Right ventricle myocardium superior (tissue), 1 donor: ENCODE measurements at places on chromosomes 1 and 21. TPM values are rescaled to one million over a fixed set of nuclear protein-coding genes. Genes with fewer than 3 reads are reported as not detected.

GRCh38 chr1:148352470-148353053 is 130.5 kb downstream of the PPIAL4G start:
- DNase-seq: no peak

DNA sequence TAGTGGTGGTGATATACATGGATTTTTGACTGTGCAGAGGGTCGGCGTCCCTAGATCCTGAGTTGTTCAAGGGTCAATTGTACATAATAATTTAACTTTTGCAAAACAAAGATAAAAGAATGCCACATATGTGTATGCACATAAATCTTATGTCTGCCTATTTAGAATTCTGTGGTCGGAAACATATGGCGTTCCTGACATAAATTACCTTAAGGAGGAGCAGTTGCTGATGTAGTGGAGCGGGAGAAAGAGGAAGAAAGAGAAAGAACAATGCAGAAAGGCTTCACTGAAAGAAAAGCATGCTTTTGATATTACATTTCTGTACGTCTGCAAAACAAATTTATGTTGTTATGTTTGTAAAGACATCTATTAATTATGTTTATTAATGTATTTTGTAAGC is 40.0 kb downstream of the S1PR1 start:
- DNase-seq: no peak

DNA sequence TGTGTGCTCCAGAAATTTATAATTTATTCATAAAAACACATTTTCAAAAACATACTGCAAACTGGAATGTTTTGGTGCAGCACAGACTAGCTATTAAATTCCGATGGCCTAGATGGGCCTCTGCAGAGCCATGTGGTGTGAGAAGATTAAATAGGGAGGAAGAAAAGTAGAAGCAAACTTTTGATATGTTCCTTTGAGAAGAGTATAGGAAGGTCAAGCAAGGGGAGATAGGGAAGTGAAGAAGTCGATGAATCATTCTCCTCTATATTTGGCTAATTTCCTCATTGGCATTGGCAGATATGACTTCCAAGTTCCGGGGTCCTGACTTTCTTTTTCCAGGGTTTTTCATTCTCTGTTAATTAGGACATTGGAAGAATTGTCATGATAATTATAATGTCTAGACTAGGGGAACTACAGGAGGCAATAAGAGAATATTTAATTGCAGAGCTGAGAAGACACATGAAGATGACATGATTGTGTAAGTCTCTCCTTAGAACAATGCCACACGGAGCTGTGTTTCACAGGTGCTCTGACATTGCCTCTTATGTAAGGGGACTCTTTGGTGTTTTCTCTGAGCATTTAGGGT is 19.3 kb upstream of the ZNF326 start:
- DNase-seq: no peak

GRCh38 chr1:44717156-44717555 is 13.8 kb downstream of the RNU5D-1 start:
- DNase-seq: no peak

DNA sequence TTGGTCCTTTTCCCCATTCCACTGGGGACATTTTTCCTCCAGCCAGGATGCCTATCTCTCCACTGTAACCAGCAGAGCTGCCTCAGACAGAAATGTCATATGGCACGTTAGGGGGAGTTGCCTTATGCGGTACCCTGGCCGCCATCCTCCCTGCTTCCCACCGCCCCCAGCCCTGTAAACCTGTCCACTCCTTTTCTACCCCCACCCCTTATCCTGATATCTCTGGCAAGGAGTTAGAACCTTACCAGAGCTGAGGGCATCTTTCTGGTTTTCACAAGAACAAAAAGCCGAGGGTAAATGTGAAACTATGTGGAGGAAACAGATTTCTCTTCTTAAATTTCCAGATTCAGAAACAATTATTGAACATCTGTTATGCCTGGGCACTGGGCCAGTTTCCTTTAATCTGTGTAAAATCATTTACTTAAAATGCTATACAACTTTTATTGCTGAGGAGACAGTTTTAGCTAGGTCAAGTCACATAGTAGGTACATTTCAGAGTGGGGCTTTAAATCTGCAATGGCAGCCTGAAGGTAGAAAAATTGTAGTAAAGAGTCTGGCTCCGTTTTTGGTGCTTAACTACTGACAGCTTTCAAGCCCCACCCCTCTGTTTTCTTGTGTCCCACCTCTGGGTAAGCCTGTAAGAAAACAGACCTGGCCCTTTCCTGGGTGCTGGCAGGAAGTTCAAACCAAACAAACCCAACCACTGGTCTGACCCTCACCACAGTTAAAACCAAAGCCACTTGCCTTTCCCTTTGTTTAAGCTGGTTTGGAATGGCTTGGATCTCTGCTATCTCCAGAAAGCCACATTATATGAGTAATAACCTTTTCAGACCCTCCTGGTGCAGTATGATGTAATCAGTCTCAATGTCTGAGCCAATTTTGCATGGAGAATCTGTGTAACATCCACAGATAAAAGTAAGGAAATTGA is 319.0 kb downstream of the HHAT start:
- no peak for DNase-seq

DNA sequence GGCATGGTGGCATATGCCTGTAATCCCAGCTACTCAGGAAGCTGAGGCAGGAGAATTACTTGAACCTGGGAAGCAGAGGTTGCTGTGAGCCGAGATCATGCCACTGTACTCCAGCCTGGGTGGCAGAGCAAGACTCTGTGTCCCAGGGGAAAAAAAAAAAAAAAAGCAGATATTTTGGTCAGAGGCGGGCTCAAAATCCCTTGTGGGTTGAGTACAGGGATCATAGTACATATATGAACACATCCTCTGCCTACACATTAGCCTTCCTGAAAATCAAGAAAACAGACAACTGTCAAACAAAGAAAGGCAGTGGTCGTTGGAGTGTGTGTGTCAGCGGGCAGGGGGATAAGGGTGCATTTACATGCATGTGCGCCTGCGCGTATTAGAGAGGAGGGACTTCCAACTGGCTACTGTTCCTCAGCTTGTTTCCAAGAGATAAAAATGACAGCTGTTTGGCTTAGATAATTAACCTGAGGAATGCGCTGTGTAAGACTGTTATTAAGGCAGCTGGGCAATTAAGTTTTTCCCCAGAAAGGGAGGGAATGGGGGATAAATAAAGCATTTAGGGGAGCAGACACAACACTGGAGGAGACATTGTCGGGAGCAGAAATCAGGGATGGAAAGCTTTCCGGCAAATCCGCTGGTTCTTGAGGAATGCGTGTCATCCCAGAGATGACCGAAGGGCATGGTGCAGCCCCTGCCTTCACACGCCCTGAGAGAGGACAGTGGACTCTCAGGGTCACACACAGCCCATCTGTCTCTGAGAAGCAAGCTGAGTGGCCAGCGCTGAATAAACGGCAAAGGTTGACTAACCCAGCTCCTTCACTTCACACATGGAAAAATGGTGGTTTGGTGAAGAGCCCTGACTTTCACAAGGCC is 6.4 kb downstream of the LAMB3 start:
- peak; percentile 60 for DNase-seq

DNA sequence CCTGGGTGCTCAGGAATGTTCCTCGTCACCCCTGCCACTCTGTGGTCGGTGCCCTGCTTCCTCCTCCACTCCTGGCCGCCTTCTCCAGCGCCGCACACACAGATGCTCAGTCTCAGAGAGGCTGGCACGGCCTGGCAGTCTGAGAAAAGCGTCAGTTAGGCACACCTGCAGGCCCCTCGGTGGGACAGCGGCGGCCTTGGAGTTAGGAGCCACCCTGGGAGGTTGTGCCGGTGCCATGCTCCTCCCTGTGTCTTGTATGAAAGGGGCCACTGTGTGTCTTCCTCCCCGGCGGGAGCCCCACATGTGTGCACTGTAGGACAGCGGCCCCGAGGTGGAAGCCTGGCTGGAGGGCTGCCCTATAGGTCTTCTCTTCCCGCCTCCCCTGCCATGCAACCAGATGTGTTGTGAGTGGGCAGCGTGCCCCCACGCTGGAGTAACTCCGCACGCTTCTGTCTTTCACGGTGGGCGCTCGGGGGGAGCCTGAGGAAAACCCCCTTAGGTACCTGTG is 145.2 kb downstream of the PGBD5 start:
- peak; percentile 34 for DNase-seq

DNA sequence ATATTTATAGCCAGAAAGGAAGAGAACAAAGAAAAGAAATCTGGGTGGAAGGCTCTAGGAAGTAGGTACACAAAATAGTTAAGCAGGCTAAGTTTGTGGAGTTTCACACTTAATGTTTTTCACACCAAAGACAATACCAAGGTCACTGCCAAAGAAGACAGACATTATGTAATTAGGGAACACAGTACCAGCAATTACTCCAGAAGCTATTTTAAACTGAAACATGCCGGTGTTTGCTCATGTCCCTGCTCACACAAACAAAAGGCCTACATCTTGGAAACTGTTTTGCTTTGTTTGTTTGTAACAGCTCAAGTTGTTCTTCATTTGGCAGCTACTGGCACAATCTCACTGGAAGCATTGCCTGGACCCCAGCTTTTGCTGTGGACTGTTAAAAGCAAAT is 88.5 kb upstream of the DAB1 start:
- DNase-seq: no peak

DNA sequence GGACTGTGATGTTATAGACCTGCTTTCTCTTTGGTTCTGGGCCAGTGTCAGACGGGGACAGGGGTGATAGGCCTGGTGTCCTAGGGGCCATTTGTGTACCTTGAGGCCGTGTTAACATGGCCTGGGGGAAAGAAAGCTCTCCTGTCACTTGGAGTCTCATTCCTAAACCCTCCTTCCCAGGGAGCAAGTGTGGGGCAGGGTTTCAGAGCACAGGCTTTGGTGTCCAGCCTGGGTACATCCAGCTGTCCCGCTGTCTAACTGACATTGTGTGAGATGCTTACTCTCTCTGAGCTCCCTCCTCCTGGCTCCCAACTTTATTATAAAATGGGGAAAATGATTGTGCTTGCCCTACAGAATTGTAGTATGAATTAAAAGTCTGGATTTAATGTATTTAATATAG is 32.6 kb upstream of the EPHA8 start:
- DNase-seq: no peak

GRCh38 chr1:211677659-211678058 is 2.2 kb upstream of the NEK2 start:
- DNase-seq: no peak

- DNase-seq: no peak
Observed at GRCh38 chr1:46556822-46557221, 5.4 kb upstream of the KNCN start.

- no peak for DNase-seq
Observed at GRCh38 chr1:231480008-231480407, 48.5 kb upstream of the TSNAX start.

- no peak for DNase-seq
Observed at GRCh38 chr1:213552045-213552444, 435.7 kb upstream of the PROX1 start.

DNA sequence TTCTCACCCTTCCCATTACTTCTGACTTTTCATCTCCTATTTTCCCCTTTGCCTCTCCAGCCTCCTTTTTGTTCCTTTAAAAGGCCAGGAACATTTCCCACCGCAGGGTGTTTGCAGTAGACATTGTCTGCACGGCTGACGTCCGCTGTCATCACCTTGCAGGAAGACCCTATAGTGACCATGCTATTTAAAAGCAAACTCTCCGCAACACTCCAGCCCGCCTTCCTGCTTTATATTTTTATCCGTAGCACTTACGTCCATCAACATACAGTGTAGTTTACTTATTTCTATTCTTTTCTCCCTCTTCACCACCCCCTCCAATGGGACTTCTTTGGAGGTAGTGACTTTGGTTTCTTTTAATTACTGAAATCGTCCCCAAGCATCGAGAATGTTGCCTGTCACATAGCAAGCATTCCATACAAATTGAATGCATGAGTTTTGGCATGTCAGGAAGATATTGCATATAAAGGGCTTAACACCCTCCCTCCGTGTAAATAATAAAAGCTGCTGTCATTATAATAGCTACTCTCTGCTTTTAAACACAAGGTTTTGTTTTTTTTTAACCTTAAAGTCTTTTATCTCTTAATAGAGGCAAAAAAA is 19.8 kb downstream of the SLC25A33 start:
- DNase-seq: no peak

GRCh38 chr1:19066874-19067181 is 110.4 kb upstream of the IFFO2 start:
- no peak for DNase-seq

- no peak for DNase-seq
Observed at GRCh38 chr1:43766086-43766784, 58.9 kb downstream of the ST3GAL3 start.

DNA sequence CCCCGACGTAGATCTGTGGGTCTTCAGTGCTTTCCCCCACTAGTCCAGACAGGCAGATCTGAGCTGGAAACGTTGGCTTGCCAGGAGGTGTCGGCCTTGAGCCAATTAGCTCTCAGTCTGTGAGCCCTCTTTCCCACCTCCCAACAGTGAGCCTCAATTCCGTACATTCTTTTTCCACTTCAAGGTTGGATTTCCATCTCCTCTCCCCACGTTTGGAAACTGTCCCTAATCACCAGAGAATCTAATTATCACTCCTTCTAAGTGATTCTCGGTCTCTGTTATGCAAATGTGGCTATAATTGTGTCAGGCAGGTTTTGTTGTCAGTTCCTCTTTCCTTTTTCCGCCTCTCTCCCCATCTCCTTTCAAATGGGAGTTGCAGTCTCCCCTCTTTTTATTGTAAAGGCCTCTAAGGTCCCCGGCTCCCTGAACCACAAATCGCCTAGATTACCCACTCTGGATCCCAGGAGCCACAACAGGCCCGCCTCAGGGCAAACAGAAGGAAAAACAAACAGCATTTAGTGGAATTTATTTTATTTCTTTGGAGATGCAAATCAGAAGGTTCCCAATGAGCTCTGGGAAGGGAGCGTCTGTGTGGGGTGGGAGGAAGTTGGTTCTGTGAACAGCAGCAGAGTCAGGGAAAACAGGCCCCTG is 29.4 kb upstream of the LRRN2 start:
- no peak for DNase-seq

DNA sequence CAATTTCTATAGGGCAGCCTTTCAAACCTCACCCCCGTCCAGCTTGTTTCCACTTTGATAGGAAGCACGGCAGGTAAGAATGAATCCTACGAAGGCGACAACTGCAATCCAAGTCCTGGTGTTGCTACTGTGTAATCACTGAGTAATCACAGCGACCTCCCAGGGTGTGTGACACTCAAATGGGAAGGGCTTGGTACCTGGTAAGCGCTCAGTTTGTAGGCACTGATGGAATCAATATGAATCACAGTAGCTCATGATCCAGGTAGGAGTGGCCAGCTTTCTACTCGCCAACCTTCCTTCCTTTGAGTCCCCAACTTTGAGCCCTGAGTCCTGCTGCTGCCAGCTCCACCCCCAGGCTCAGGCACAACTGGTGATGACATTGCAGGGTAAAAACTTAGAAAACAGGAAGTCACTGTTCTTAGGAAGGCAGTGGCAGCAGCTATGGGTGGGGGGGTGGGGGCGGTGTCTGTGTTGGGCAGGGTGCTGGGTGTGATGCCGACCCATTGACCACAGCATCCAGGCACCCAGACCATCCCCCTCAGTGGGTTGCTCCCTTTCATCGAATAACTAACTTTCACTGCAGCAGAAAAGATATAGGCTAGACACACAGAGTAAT is 70.7 kb downstream of the CD247 start:
- peak; percentile 51 for DNase-seq

- no peak for DNase-seq
Observed at GRCh38 chr1:171794085-171794484, 12.6 kb downstream of the METTL13 start.

GRCh38 chr21:36860736-36861594 is 105.5 kb downstream of the HLCS start:
- no peak for DNase-seq

ANKRD65 gene
- 1.8 TPM for total RNA-seq

TMEM52 gene
- total RNA-seq: 2.1 TPM

NR5A2 gene
- 1.7 TPM for total RNA-seq

TTC39A gene
- total RNA-seq: 19.4 TPM

NBPF6 gene
- total RNA-seq: not detected

PTPRC gene
- total RNA-seq: 7.2 TPM

PROK1 gene
- total RNA-seq: not detected
